ENCODE measurements at places on chromosomes 1 and 21.

- no peak for DNase-seq
Observed at GRCh38 chr1:54978528-54979326, 1.7 kb upstream of the TMEM61 start.

DNA sequence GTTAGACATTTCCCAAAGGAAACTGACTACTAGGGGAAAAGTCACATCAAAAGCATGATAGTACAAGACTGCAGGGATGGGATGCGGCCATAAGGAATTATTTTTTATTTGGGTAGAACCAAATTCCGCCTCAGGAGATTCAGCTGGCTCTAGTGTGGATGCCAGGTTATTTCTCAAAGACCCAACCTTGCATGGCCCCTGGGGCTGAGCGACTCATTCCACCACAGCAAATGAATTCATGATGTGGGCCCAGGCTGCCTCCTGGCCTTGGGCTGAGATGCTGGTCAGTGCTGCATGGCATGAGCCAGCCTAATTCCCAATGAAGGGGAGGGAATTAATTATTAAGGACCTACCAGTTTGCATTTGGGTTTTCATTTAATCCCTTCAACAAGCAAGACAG, 11.8 kb downstream of the TMEM35B start:
- DNase-seq, result no peak

DNA sequence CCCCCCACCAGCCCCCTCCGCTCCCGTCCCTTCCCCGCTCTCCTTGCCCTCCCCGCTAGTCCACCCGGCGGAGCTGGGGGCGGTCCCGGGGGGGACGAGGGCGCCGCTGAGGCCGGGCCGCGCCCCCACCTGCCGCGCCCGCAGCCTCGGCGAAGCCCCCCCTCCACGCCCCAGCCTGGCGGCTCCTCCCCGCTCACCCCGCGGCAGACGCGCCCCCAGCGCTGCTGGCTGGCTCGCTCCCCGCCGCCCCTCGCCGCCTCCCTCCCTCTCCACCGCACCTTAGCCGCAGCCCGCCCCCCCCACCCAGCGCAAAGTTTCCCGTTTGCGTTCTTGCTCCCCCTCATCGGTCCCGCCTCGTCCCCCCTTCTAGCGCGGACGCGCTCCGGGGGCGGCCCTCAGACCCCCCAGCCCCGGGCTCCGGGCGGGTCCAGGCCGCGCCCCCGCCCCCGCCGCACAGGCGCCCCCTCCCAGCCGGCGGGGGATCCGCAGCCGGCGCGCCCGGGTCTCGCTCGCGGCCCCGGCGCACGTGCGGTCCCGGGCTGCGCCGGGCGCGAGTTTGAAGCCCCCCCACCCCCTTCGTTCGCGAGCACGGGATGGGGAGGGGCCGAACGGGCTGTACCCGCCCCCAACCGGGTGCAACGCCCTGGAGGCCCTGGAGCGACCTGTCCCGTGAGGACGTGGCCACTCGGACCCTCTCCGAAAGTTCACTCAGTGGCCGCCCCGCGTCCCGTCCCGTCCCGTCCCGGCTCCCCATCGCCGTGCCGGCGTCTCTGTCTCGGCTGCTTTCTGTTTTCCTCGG, 623 bp downstream of the PTPRF start:
- no peak for DNase-seq

DNA sequence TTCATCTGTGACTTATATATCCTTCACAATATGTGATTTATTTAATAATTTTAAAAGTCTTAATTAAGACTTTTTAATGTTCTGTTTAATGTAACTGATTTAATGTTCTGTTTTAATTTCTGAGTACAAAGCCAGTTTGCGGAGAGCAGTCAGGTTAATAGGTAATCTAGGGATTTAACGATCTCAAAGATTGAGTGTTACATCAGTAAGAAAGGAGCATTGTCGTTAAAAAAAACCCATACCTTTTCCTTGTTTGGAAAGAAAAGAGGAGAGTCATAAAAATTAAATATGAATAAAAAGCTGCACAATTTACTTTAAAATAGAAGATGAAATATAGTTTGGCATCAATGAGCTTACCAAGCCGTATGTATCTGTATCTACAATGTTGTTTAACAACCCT, 621.4 kb downstream of the KIF26B start:
- DNase-seq, result no peak

- DNase-seq, result no peak
Observed at GRCh38 chr1:154434346-154435085, 29.4 kb downstream of the IL6R start.

DNA sequence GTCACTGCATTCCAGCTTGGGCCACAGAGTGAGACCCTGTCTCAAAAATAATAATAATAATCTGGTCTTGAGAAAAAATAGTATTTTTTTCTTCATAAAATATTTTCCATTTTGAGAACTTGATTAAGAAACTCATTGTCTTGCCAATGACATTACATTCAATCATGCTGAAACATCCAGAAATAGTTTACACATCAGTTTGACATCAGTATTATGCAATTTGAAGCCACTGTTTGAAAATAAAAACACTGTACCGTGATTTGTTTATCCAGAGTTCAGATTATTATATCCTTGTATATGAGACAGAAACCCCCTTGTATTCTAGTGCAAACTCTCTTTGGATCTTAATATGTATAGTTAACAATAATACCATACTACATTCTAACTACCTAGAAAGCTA, 6.9 kb downstream of the FMO2 start:
- no peak for DNase-seq

DNA sequence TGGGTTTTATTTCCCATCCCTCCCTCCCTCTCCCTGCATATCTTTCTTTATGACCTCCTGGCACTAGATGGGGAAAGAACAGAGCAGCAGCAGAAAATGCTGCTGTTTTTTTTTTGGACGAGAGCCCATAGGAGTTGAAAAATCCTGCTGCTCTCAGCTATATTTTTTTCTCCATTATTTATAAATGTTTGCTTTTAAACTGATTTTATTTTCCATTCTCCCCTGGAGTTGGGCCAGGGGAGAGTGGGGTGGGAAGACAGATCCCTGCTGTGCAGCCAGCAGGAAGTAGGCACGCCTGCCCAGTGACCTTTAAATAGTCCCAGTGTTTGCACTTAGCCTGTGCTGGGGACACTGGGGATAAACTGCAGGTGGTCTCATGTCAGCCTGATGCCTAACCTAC, 17.4 kb downstream of the SFT2D2 start:
- DNase-seq, result no peak

Measured in naive B cell (primary cell).